ENCODE measurements at places on chromosomes 5 and 9. TPM values are rescaled to one million over a fixed set of nuclear protein-coding genes. Genes with fewer than 3 reads are reported as not detected.

DNA sequence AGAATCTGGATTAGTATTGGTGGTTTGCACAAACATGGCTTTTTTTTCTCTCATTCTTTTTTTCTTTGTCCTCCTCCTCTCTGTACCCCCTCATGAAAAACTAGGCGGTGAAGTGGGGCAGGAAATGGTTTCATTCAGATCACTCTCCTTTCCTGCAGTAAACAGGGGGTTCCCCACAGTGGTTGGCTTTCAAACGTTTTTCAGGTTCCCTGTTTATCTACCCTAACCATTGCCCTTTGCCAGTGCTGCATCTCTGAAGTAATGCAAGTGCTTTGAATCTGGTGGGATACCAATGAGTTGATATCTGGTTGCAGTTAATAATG lies 29.8 kb downstream of the NR4A3 start:
- DNase-seq, result no peak

DNA sequence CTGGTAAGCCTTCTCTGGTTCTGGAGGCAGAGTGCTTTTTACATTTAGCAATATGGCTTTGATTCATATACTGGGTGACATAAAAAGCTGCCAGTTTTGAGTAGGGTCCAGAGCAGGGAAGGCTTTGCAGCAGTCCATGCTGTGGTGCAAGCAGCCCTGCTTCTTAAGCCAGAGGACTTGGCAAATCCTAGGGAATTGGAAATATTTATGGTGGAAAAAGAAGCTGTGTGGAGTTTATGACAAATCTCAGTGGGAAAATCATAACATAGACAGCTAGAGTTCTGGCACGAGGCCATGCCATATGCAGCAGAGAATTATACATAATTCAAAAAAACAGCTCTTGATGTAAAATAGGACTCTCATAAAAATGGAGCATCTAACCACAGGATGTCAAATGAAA lies 536.4 kb downstream of the RASEF start:
- no peak for DNase-seq

DNA sequence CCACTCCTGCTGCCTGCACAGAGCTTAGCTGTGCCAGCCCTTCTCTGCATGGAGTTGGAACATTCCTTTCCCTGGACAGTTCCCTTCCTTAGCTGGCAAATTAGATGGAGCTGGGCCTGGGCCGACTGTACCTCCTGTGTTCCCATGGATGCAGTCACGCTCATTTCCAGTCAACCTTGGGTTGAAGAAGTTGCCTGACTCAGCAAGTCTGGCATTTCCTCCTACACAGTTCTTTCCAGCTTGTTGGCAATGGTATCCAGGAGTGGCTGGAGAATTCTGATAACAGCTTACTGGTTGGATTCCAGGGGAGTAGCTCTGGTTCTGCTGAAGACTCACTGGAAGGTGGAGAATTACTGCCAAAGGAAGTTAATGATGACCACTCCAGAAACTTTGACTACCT lies 9.2 kb upstream of the TAF1L start:
- DNase-seq, result peak; percentile 12

DNA sequence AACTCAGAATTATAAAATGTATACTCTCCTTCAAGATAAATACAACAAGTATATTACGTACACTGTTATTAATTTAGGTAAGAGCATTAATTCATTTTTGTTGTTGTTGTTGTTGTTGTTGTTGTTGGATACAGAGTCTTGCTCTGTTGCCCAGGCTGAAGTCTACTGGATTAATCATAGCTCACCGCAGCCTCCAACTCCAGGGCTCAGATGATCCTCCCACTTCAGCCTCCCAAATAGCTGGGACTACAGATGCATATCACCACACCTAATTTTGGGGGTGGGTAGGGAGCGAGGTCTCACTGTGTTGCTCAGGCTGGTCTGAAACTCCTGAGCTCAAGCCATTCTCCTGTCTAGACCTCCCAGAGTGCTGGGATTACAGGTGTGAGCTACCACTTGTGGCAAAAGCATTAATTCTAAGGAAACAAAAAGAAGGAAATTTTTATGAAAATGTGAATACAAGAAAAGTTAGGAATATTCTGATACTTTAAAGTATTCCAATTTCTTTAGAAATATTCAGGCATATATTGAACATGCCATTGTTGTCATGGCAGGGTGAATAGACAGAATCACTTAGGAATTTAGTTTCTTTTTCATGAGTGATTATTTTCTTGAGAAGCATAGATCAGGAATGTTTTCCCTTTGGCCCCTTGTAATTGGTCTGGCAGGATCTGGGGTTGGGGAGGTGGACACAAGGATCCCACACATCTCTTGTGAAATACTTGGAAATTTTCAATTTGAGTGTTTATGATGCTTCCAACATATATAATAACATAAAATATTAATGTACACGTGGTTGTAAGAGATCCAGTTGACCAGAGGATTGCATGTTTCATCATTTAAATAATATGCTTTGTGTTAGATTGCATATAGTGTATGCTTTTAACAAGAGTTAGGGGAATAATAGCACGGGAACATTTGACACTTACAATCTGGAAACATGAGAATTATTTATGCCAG lies 263.6 kb downstream of the FANCC start:
- no peak for DNase-seq

- no peak for DNase-seq
Measured at GRCh38 chr5:141914199-141914743, 9.4 kb upstream of the DELE1 start.

DNA sequence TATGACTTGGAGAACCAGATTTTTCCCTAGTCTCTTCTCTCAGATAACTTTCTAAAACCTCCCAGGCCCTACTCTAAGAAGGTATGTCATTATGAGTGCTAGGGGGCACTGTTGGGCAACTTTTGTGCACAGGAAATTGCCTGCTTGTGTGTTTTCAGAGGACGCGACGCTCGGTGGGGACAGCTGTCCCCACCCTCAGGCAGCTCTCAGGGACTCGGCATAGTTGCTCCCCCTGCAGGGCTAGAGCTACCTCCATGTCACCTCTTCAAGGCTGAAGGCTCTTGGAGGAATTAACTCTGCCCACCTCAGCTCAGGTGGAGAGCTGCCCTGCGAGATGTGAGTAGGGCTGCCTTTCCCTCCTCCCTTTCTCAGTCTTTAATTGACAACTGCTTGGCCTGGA lies 10.2 kb upstream of the TIFAB start:
- DNase-seq, result no peak

DNA sequence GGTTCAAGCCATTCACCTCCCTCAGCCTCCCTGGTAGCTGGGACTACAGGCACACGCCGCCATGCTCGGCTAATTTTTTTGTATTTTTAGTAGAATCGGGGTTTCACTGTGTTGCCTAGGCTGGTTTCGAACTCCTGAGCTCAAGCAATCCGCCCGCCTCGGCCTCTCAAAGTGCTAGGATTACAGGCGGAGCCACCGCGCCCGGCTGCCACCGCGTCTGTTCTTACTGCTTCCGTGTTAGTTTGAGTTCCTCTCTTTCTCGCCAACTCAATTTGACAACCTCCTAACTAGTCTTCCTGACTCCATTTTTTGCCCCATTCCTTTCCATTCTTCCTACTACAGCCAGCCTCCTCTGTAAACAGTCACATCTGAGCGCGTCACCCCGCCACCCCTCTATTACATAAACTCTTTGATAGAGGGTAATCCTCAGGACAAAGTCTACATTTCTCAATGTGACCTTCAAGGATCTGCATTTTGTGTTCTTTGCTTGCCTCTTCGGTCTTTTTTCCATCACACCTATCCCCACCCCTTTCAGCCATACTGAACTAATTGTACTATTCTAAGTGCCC lies 88.6 kb upstream of the IL6ST start:
- no peak for DNase-seq

- DNase-seq, result no peak
Measured at GRCh38 chr9:31166516-31166915, 1217.9 kb upstream of the ACO1 start.

DNA sequence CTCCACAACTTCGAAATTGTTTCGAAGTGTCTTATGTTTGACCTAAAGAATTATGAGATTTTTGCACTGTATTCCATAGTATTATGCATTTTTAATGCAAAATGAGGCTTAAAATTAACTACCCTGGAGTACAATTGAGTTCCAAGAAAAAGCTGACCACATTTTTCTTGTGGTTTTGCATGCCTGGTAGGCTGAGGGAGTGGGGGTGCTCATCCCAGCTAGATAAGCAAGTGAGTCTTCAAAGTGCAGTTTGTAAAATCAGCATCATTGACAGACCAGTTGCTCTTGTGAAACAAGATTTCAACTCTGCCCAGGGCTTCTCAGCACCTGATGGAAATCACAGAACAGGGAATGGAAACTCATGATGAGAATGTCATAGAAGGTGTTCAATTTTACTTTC lies 17.0 kb upstream of the NDUFS4 start:
- DNase-seq, result no peak

DNA sequence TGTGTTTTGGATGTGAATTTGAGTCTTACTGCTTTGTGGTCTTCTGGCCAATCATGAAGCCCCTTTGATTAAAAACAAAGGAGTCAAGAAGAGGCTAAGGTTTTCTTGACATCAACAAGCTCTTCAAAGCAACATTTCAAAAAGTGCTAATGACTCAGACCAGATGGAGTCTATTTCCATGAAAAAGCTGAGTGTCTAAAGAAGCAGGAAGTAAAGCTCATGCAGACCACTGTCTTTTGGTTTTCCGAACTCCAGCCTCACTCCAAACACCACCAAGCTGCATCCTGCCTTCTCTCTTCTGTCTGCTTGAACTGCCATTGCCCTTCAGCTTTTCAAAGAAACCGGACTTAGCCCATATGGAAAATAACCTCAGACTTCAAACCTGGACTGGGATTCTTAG lies 115.2 kb downstream of the PRDM6 start:
- no peak for DNase-seq

DNA sequence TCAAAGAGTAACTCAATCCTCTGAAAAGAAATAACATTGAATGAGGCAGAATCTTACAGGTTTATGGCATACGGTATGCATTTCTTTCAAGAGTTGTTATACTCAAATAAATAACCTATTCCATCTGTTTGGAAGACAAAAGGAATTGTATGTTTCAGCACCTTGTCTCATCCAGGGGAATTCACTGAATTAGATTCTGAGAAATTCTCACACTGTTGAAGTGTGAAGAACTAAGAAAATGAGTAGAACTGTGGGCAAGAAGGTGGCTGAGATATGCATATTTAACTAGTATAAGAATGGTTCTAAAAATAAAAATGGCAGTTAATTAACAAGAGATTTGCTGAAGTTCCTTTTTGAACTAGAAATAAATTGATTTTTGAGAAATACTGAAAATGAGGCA lies 279.3 kb upstream of the DAP start:
- DNase-seq, result no peak

- no peak for DNase-seq
Measured at GRCh38 chr5:45847877-45848276, 151.7 kb upstream of the HCN1 start.

DNA sequence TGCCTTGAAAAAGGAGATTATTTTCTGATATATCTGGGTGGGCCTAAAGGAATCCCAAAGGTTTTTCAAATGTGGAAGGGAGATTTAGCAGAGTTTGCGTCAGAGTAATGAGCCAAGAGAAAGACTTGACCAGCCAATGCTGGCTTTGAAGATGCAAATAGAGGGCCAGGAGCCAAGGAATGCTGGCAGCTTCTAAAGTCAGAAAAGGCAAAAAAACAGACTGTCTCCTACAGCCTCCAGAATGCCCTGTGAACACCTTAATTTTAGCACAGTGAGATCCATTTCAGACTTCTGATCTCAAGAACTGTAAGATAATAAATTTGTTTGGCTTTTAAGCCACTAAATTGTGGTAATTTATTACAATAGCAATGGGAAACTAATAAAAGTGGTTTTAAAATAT lies 122.6 kb upstream of the FREM1 start:
- DNase-seq, result no peak

DNA sequence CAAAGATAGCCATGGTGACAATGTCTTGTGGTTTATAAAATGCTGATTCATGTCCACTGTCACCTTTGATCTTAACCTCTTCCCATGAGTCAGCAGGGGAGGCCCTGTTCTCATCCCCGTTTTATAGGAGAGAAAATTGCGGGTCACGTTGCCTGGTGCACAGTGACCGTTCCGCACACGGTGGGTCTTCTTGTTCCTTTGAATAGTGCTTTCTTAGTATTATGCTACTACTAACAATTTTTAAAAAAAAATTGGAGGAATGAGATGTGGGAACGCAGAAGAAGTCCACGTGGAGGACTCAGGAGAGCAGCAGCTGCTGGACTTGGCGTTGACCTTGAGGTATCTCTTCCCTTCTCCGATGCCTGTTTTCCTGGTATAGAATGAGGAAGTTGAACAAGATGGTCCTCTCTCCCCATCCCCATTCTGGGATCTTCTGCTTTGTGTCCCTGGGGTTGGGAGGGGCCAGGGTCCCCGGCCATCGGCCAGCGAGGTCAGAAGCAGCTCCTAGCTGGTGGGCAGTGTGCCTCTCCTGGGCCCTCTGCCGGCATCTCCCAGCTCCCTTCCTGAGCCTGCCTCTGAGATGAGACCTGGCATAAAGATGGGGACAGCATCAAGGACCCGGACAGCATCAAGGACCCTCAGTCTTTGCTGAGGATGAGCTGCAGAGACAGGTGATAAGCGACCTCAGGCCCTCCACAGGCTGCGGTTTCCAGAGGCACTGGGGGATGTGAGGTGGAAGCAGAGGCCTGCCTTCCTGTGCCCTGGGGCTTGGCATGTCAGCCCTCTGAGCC lies 143.9 kb downstream of the C9orf50 start:
- no peak for DNase-seq

GRCh38 chr5:95623706-95624105 lies 3.8 kb downstream of the GPR150 start:
- DNase-seq, result no peak

DNA sequence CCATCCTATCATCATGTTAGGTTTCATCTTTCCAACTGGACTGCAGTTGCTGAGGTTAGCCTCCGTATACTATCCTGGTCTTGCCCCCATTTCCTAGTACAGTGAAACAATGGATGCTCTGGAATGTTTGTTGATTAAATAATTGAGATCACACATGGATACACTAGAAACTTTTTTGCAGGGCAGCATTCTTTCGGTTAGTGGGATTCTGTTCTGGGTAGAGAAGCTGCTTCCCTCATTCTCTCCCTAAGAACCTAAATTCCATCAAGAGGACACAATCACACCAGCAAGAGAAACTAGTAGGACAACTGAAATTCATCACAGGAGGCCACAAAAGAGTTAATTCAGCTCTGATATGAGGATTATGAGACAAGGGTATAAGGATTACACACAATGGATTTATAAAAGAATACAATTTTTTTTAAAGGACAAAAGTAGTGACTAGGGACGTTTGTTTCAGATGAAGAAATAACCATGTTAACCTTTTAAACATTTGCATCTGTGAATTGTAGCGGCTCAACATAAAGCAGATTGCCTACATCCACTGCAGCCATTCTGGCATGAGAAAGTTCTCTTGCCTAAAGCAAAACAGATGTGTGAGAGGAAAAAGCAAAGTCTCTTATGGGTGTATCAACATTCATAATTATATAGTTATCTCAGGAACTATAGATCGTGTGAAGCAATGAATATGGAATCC lies 162.7 kb upstream of the LHFPL2 start:
- DNase-seq, result no peak

- no peak for DNase-seq
Measured at GRCh38 chr9:98085944-98086343, 29.4 kb downstream of the NANS start.

- DNase-seq, result no peak
Measured at GRCh38 chr9:116271991-116272390, 118.4 kb downstream of the PAPPA start.

- DNase-seq, result no peak
Measured at GRCh38 chr5:57319628-57320027, 145.8 kb downstream of the GPBP1 start.

Gene SLC36A2
- not detected for polyA plus RNA-seq

Gene GCNT4
- polyA plus RNA-seq, result 10.1 TPM

Gene TMC1
- polyA plus RNA-seq, result 1.2 TPM

Gene STK32A
- 1.2 TPM for polyA plus RNA-seq

Gene QRFP
- polyA plus RNA-seq, result not detected

Gene BAAT
- polyA plus RNA-seq, result not detected

All from BJ (cell line).